Thymus (tissue), 14 donors: ENCODE measurements at places on chromosomes 1 and 21. TPM values are rescaled to one million over a fixed set of nuclear protein-coding genes. Genes with fewer than 3 reads are reported as not detected.

DNA sequence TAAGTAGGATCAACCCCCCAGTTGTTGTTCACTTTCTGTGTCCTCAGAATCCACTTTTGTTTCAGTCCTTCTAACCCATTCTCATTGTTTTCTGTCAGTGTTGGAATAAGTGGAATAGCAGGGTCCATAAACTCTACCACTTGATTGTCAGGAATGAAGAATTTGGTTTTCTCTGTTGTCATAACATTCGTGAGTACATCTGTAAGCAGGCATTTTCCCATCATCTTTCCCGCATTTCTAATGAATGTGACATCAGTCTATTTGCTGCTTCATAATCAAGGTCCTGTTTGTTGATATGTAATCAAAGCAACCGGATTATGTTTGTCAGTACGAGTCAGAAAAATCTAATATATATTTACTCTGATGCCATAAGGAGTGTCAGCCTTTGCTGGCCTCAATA is 147.1 kb downstream of the KIF26B start:
- no peak overlapping the region for H3K4me3 ChIP-seq
- no peaks in the 10 kb centered on the region for H3K27me3 ChIP-seq
- H3K4me1 ChIP-seq: no peaks in the 10 kb centered on the region
- no peak for DNase-seq

- no peak overlapping the region for H3K4me3 ChIP-seq
- H3K36me3 ChIP-seq: no peaks in the 10 kb centered on the region
- DNase-seq: no peak
- H3K27ac ChIP-seq: no peak overlapping the region
- H3K4me1 ChIP-seq: no peaks in the 10 kb centered on the region
These were observed 15.5 kb downstream of the EEIG2 start for GRCh38 chr1:108575375-108575774.

GRCh38 chr1:84998642-84999280 is 1.8 kb upstream of the MCOLN2 start:
- no peak overlapping the region for H3K27ac ChIP-seq
- H3K4me1 ChIP-seq: peaks cover 5% of the 10 kb centered on the region
- no peak for DNase-seq
- H3K27me3 ChIP-seq: peaks cover 41% of the 10 kb centered on the region

DNA sequence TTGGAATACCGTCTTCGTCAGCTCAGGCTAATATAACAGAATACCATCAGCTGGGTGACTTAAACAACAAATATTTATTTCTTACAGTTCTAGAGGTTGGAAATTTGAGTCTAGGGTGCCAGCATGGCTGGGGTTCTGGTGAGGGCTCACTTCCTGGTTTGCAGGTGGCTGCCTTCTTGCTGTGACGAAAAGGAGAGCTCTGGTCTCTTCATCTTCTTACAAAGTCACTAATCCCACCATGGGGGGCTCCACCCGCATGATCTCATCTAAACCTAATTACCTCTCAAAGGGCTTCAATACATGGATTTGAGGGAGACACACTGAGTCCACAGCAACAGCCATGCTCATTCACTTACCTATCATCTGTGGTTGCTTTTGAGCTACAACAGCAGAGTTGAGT is 78.3 kb downstream of the PSMG1 start:
- H3K27me3 ChIP-seq: no peaks in the 10 kb centered on the region
- H3K36me3 ChIP-seq: no peaks in the 10 kb centered on the region
- H3K27ac ChIP-seq: no peak overlapping the region
- H3K4me3 ChIP-seq: no peak overlapping the region
- DNase-seq: no peak

- H3K4me3 ChIP-seq: no peak overlapping the region
- H3K36me3 ChIP-seq: no peaks in the 10 kb centered on the region
- H3K27ac ChIP-seq: no peak overlapping the region
- H3K27me3 ChIP-seq: no peaks in the 10 kb centered on the region
- H3K4me1 ChIP-seq: no peaks in the 10 kb centered on the region
These were observed 40.6 kb upstream of the ZBTB40 start for GRCh38 chr1:22410928-22411495.

GRCh38 chr1:97895278-97895677 is 25.6 kb downstream of the DPYD start:
- H3K4me3 ChIP-seq: no peak overlapping the region
- no peaks in the 10 kb centered on the region for H3K27me3 ChIP-seq
- H3K36me3 ChIP-seq: no peaks in the 10 kb centered on the region
- H3K4me1 ChIP-seq: no peaks in the 10 kb centered on the region
- DNase-seq: no peak

DNA sequence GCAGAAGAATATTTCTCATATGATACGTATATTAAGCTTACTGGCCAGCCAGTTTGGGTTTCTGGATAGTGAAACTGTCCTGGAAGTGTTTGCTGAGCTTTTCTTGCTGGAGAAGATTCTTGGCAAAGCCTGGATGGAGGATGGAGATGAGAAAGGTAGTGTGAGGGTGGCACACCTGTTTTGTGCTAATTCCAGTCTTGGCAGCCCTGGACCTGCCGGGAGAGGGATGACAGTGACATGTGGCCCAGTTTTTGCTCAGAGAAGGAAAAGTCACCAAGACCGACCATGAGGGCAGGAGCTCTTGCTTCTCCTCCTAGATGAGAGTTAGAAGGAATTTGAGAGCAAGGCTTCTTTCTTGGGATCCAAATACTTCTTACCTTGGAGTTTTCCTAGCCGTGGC is 34.1 kb downstream of the DOP1B start:
- no peak overlapping the region for H3K4me3 ChIP-seq
- no peaks in the 10 kb centered on the region for H3K27me3 ChIP-seq
- H3K4me1 ChIP-seq: no peaks in the 10 kb centered on the region
- H3K36me3 ChIP-seq: no peaks in the 10 kb centered on the region
- no peak for DNase-seq
- no peak overlapping the region for H3K27ac ChIP-seq

- H3K27me3 ChIP-seq: peaks cover 5% of the 10 kb centered on the region
- no peaks in the 10 kb centered on the region for H3K36me3 ChIP-seq
- H3K27ac ChIP-seq: no peak overlapping the region
These were observed 2.1 kb downstream of the PTGS2 start for GRCh38 chr1:186678155-186678554.

DNA sequence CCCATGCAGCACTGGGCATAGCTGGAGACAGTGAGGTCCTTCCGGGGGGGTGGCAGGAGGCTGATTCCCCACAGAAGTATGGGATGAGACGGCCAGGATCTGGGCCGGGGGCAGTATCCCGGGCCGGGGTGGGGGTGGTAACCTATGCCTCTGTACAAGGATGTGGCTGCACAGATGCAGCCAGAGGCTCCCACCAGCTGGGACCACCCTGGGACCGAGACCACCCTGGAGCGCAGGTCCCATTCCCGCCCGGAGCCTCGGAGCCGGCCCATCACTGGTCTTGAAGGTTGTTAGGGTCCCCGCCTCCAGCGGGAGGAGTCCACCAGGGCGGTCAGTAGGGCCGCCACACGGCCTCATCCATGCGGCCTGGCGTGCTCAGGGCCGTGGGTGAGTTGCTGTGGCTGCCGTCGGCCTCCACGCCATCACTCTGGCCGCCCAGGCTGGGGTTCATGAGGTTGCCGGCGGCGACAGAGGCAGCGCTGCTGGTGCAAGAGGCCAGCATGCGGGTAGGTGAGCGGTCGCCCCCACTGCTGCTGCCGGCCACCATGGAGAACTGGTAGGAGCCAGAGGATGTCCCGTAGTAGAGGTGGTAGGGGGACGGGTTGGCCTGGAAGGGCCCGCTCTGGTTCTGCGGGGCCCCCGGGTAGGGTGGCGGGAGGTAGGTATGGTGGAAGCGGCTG is 28.1 kb downstream of the RUNX3 start:
- H3K27me3 ChIP-seq: no peaks in the 10 kb centered on the region
- H3K27ac ChIP-seq: no peak overlapping the region
- H3K4me1 ChIP-seq: peaks cover 6% of the 10 kb centered on the region
- no peak for DNase-seq
- H3K36me3 ChIP-seq: peaks cover 11% of the 10 kb centered on the region

GRCh38 chr1:54331091-54331772 is 75.0 kb downstream of the SSBP3 start:
- peaks cover 2% of the 10 kb centered on the region for H3K4me1 ChIP-seq
- no peaks in the 10 kb centered on the region for H3K27me3 ChIP-seq
- no peak for DNase-seq

DNA sequence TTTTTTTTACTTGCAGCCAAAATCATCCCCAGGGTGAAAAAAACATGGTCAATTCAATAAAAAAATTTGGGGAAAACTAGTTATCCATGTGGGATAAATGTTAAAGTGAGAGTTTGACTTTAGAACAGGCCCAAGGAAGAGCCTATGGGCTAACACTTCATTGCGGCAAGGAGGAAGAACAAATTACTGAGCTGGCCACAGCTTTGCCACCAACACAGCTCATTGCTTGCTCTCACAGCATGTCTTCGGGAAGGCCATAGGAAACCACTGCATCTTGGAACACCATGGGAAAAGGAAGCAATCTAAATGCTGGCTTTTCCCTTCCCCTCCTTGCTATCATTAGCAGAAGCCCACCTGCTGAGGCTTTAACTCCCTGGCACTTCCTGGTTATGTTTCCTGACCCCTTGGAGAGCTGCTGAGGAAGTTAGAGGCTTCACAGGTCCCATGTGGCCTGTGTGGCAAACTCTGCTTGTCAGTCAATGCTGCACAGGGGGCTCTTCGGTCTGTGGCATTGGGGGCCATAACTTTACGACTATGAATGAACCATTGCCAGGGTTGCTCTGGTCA is 86.0 kb downstream of the SLC25A24 start:
- H3K27ac ChIP-seq: no peak overlapping the region
- H3K36me3 ChIP-seq: no peaks in the 10 kb centered on the region
- no peaks in the 10 kb centered on the region for H3K4me1 ChIP-seq

DNA sequence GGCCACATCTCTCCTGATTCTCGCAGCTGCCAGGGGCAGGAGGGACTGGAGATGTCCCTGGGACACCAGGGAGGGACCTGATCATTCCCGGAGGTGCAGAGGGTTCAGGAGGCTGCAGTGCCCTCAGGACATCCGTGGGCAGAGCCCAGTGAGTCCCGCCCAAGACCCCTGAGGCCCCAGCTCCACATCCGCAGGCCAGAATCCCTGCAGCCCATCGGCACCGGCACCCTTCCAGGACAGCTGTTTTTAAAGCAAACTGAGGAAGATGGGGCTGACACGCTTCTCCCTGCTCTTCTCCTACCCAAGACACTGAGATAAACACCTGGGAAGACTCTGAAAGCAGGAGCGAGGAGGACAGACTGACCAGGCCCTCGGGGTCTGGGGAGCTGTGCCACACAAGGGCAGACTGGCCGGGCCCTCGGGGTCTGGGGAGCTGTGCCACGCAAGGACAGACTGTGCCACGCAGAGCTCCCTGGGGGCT is 25.5 kb downstream of the SLC19A1 start:
- peaks cover 16% of the 10 kb centered on the region for H3K36me3 ChIP-seq
- no peak overlapping the region for H3K4me3 ChIP-seq
- H3K4me1 ChIP-seq: no peaks in the 10 kb centered on the region
- DNase-seq: no peak
- no peak overlapping the region for H3K27ac ChIP-seq
- H3K27me3 ChIP-seq: no peaks in the 10 kb centered on the region

DNA sequence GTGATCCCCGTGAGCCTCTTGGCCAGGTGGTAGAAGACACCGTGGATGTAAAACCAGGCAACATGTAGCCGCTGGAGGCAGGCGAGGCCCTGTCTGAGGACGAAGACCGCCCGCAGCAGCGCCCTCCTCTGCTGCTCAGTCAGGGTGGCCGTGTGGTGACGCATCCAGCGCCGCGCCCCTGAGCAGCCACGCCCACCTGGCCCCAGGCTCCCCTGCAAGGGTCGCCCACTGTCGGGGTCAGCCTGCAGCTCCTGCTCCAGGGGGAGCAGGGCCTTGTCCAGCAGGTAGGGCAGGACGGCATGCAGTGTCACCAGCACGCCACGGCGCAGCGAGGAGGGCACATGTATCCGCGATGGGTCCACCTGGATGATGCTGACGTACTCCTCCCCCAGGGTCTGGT is 3.9 kb downstream of the PEX10 start:
- H3K27ac ChIP-seq: no peak overlapping the region
- no peak overlapping the region for H3K4me3 ChIP-seq
- no peak for DNase-seq
- H3K4me1 ChIP-seq: peaks cover 10% of the 10 kb centered on the region

DNA sequence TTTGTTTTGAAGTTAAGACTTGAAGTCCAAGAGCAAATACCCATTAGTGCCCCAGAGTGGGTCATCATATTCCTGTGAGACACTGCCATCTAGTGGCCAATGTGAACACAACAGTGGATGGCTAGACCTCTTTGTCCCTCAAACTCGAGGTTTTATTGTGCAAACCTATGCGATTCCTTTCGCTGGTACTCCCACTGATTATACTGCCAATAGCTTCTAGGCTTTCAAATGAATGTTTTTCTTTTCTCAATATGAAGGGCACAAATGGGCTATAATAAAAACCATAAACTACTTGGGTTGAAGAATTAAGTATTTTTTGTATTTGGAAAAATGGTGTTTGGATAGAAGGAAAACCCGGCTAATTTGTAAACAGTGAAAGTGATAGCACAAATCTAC is 100.4 kb upstream of the ZNF281 start:
- DNase-seq: peak; percentile 69
- peaks cover 3% of the 10 kb centered on the region for H3K4me1 ChIP-seq
- no peaks in the 10 kb centered on the region for H3K27me3 ChIP-seq
- H3K27ac ChIP-seq: no peak overlapping the region

- no peak overlapping the region for H3K4me3 ChIP-seq
- H3K36me3 ChIP-seq: no peaks in the 10 kb centered on the region
- peaks cover 3% of the 10 kb centered on the region for H3K27me3 ChIP-seq
- DNase-seq: peak; percentile 76
These were observed 6.6 kb downstream of the GOLT1A start for GRCh38 chr1:204207136-204207616.

GRCh38 chr1:6898974-6899539 is 113.8 kb downstream of the CAMTA1 start:
- no peaks in the 10 kb centered on the region for H3K4me1 ChIP-seq
- no peaks in the 10 kb centered on the region for H3K27me3 ChIP-seq
- peaks cover 5% of the 10 kb centered on the region for H3K36me3 ChIP-seq

- no peak overlapping the region for H3K4me3 ChIP-seq
- H3K27ac ChIP-seq: no peak overlapping the region
- H3K27me3 ChIP-seq: no peaks in the 10 kb centered on the region
- H3K4me1 ChIP-seq: no peaks in the 10 kb centered on the region
- no peak for DNase-seq
These were observed 9.6 kb downstream of the ENSA start for GRCh38 chr1:150619576-150620509.

DNA sequence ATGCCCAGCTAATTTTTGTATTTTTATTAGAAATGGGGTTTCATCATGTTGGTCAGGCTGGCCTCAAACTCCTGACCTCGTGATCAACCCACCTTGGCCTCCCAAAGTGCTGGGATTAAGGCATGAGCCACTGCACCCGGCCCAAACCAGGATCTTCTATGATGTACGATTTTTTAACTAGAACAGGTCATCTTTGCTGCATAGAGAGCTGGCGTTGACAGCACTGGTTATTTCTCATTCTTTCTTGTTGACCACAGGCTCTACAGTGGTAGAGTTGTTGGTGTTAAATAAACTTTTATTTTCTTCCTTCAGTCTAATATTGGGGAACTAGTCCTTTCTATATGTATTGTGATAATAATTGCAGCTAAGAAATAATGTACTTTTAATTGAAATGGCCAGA is 3.8 kb upstream of the MAB21L3 start:
- no peak overlapping the region for H3K27ac ChIP-seq
- H3K27me3 ChIP-seq: no peaks in the 10 kb centered on the region
- no peak overlapping the region for H3K4me3 ChIP-seq

The KCNT2 gene
- 0.85 TPM for total RNA-seq

The FCMR gene
- 38.9 TPM for total RNA-seq

The TGFB2 gene
- 0.94 TPM for total RNA-seq

The CTSS gene
- total RNA-seq: 104 TPM

The ZSWIM5 gene
- 0.24 TPM for total RNA-seq

The GJC2 gene
- total RNA-seq: 1.5 TPM

The SLC19A2 gene
- total RNA-seq: 4.6 TPM

The RER1 gene
- 58.6 TPM for total RNA-seq

The GOLT1A gene
- 0.47 TPM for total RNA-seq

The S100A5 gene
- not detected for total RNA-seq

The FMO5 gene
- total RNA-seq: 0.76 TPM

The NOS1AP gene
- 0.05 TPM for total RNA-seq

The SELE gene
- 2.8 TPM for total RNA-seq

The APOBEC4 gene
- total RNA-seq: not detected
